ENCODE measurements at places on chromosomes 7 and 10. TPM values are rescaled to one million over a fixed set of nuclear protein-coding genes. Genes with fewer than 3 reads are reported as not detected.

OPN1SW gene
- not detected for total RNA-seq

C10orf53 gene
- total RNA-seq: not detected

IL15RA gene
- total RNA-seq: 14.4 TPM

SAMD9L gene
- 21.2 TPM for total RNA-seq

CYP3A4 gene
- total RNA-seq: not detected

LMOD2 gene
- not detected for total RNA-seq

OR2A2 gene
- not detected for total RNA-seq

ZCCHC24 gene
- 8.7 TPM for total RNA-seq

TMEM270 gene
- not detected for total RNA-seq

AKR1C4 gene
- total RNA-seq: not detected

ACHE gene
- 0.15 TPM for total RNA-seq

NUTM2D gene
- total RNA-seq: 0.35 TPM

ASCC1 gene
- 47.3 TPM for total RNA-seq

ITIH2 gene
- total RNA-seq: not detected

ZPBP gene
- total RNA-seq: not detected

SPDYE1 gene
- not detected for total RNA-seq

SVOPL gene
- not detected for total RNA-seq

RBP3 gene
- not detected for total RNA-seq

LIPJ gene
- not detected for total RNA-seq

FAM25G gene
- total RNA-seq: not detected

GDF2 gene
- not detected for total RNA-seq

MEOX2 gene
- not detected for total RNA-seq

GBX1 gene
- total RNA-seq: not detected

H2BK1 gene
- total RNA-seq: 0.64 TPM

SH3PXD2A gene
- total RNA-seq: 1.2 TPM

LDB1 gene
- total RNA-seq: 31.3 TPM

HGF gene
- 75.8 TPM for total RNA-seq

FAM25C gene
- total RNA-seq: not detected

PNLIP gene
- not detected for total RNA-seq

TACC2 gene
- total RNA-seq: 1.8 TPM

WDR86 gene
- not detected for total RNA-seq

SLC26A5 gene
- not detected for total RNA-seq

NACAD gene
- total RNA-seq: 2.0 TPM

DLG5 gene
- total RNA-seq: 16.8 TPM

NUTM2A gene
- total RNA-seq: 0.37 TPM

TFR2 gene
- total RNA-seq: not detected

All from H4 (cell line).